Esophagus muscularis mucosa (tissue), 4 donors: ENCODE measurements at places on chromosomes 11 and 22. TPM values are rescaled to one million over a fixed set of nuclear protein-coding genes. Genes with fewer than 3 reads are reported as not detected.

DNA sequence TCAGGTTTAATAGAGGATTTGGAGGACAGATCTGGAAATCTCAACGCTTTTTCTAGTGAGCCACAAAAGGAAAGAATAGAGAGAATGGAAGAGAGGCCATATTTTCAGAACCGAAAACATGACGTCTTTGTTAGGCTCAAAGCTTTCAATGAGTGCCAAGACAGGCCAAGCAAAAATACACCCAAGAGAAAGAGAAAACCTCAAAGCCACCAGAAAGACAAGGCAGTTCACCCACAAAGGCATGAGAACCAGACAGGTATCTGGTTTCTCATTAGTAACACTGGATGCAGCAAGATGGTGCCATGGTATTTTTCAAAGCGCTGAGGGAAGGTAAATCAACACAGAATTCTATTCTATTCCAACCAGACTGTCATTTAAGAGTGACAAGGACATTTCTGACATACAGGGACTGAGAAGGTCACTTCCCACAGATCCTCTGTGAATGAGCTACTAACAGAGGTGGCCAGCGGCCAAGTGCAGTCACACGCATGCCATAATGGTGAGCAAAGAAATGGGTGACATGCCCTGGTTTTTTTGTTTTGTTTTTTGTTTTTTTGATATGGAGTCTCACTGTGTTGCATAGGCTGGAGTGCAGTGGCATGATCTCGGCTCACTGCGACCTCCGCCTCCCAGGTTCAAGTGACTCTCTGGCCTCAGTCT, 41.9 kb downstream of the TOLLIP start:
- no peak for DNase-seq
- H3K36me3 ChIP-seq = no peaks in the 10 kb centered on the region
- peaks cover 13% of the 10 kb centered on the region for H3K4me1 ChIP-seq
- no peak overlapping the region for H3K27ac ChIP-seq
- H3K4me3 ChIP-seq = no peak overlapping the region

DNA sequence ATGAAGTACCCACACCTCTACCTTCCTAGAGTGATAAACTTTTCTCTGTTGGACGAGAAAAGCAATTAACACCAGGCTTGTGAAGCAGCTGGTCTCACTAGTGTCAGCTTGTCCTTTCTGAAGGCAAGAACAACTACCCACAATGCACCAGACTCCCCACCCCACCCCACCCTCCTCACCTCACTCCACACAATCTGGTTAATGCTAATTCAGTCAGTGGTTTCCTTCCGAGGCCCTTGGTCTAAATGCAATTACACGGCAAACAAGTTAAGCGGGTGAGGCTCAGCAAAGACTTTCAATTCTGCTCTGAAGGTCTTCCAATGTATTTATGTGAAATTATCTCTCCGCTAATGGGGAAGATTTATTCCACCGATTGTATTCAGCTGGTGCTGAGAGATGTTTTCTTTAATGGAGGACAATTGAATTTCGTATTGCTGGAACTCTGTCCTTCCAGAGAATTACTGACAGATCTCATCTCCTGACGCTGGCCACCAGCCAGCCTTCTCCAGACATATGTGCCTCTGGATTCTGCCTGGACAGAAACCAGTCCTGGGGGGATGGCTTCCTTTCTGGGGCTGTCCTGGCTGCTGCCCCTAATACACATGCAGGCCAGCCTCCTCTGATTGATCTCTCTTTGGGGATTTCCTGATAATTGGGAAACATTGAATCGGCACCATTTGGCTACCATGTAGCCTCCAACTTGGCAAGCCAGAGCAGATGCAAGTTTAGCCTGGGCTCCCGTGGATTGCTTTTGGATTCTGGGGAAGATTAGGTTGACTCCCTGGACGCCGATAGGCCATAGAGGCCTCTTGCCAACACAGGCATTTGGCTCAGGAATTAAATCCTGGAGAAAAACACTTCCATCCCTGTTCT, 165.8 kb upstream of the NARS2 start:
- no peak overlapping the region for H3K27ac ChIP-seq
- DNase-seq = no peak
- H3K4me3 ChIP-seq = no peak overlapping the region
- H3K4me1 ChIP-seq = peaks cover 6% of the 10 kb centered on the region

DNA sequence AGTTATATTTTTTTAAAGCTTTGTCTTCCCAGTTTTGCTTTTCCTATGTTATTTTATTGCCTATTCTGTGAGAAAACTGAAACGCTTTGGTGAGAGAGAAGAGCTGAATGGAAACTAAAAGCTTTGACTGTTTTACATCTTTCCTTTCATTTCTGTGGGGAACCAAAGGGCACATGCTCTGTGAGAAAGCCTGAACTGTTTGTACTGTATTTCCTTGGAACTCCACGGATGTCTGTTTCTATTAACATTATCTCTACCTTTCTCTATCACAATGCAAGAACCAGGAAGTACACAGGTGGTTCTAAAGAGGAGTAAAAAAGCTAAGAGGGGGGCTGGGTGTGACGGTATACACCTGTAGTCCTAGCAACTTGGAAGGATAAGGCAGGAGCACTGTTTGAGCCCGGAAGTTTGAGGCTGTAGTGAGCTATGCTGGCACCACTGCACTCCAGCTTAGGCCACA, 43.8 kb downstream of the CELF1 start:
- H3K27me3 ChIP-seq = no peaks in the 10 kb centered on the region
- no peak overlapping the region for H3K4me3 ChIP-seq
- no peak for DNase-seq
- H3K36me3 ChIP-seq = no peaks in the 10 kb centered on the region
- peaks cover 84% of the 10 kb centered on the region for H3K4me1 ChIP-seq

GRCh38 chr11:118215262-118215661, 9.5 kb downstream of the JAML start:
- no peak for DNase-seq
- no peak overlapping the region for H3K27ac ChIP-seq
- no peaks in the 10 kb centered on the region for H3K36me3 ChIP-seq
- no peak overlapping the region for H3K4me3 ChIP-seq
- H3K27me3 ChIP-seq = no peaks in the 10 kb centered on the region

GRCh38 chr11:78277314-78277994, 88.7 kb downstream of the USP35 start:
- H3K36me3 ChIP-seq = peaks cover 20% of the 10 kb centered on the region
- no peak overlapping the region for H3K4me3 ChIP-seq
- no peaks in the 10 kb centered on the region for H3K27me3 ChIP-seq
- H3K4me1 ChIP-seq = no peaks in the 10 kb centered on the region
- H3K27ac ChIP-seq = no peak overlapping the region
- no peak for DNase-seq

GRCh38 chr11:64372802-64373597, 14.0 kb downstream of the RPS6KA4 start:
- H3K36me3 ChIP-seq = peaks cover 24% of the 10 kb centered on the region
- H3K4me1 ChIP-seq = no peaks in the 10 kb centered on the region
- no peaks in the 10 kb centered on the region for H3K27me3 ChIP-seq
- no peak for DNase-seq

GRCh38 chr11:93560199-93560932, 17.2 kb upstream of the SMCO4 start:
- no peak overlapping the region for H3K4me3 ChIP-seq
- no peaks in the 10 kb centered on the region for H3K27me3 ChIP-seq

GRCh38 chr11:80798174-80798573, 1357.3 kb upstream of the TENM4 start:
- H3K27ac ChIP-seq = no peak overlapping the region
- no peaks in the 10 kb centered on the region for H3K27me3 ChIP-seq
- no peak overlapping the region for H3K4me3 ChIP-seq
- DNase-seq = no peak

GRCh38 chr11:94417386-94417987, 16.3 kb upstream of the GPR83 start:
- no peaks in the 10 kb centered on the region for H3K27me3 ChIP-seq
- no peak overlapping the region for H3K27ac ChIP-seq
- DNase-seq = no peak
- no peak overlapping the region for H3K4me3 ChIP-seq
- H3K4me1 ChIP-seq = no peaks in the 10 kb centered on the region
- H3K36me3 ChIP-seq = peaks cover under 1% of the 10 kb centered on the region

DNA sequence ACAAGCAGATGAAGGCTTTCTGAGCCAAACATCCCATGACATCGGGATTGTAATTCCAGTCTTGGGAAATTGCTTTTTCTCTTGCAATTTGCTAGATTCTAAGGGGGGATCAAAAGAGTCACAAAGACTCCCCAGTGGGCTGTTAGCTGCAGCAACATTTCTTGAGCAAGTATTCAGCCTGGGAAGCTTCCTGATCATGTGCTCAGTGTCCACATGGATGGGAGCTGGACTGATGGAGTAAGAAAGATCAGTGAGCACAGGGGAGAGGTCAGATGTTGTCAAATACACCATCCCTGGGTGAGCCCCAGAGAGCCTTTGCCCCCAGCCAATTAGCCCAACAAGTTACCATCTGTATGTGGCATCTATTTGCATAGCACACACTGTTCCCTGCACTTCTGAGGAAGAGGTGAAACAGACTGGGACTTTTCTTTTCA, 10.2 kb upstream of the GRK3 start:
- H3K4me3 ChIP-seq = no peak overlapping the region
- H3K27me3 ChIP-seq = no peaks in the 10 kb centered on the region
- no peak for DNase-seq
- no peak overlapping the region for H3K27ac ChIP-seq
- no peaks in the 10 kb centered on the region for H3K4me1 ChIP-seq

DNA sequence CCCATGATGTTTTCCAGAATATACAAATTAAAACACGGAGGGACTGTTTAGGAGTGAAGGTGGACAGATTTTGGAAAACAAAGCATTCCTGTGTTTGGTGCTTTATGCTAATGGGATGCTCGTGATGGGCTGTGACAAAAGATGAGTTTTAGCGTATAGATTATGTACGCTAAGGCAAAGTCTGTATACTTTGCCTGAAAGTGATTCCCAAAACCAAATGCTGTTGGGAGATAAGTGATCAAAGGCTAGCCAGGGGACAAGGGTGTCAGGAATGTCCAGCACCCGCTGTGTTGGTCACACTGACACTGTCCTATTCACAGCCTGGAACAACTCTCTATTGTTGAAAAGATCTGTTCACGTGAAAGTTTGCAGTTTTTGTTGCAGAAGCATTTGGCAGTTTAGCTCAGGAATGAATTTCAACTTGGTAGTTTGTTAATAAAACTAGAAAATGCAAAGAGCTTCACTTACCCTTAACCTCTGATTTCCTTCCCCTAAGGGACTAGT, 1.5 kb downstream of the JAM3 start:
- DNase-seq = peak; percentile 75
- H3K27ac ChIP-seq = peak overlapping the region; percentile 94
- H3K36me3 ChIP-seq = no peaks in the 10 kb centered on the region
- H3K27me3 ChIP-seq = no peaks in the 10 kb centered on the region

GRCh38 chr22:44952863-44953746, 56.7 kb downstream of the PHF21B start:
- no peaks in the 10 kb centered on the region for H3K4me1 ChIP-seq
- no peaks in the 10 kb centered on the region for H3K36me3 ChIP-seq
- no peaks in the 10 kb centered on the region for H3K27me3 ChIP-seq
- no peak overlapping the region for H3K4me3 ChIP-seq

GRCh38 chr22:36149441-36149840, 11.1 kb downstream of the APOL3 start:
- peaks cover 32% of the 10 kb centered on the region for H3K36me3 ChIP-seq
- no peak overlapping the region for H3K4me3 ChIP-seq
- H3K27ac ChIP-seq = no peak overlapping the region
- H3K27me3 ChIP-seq = no peaks in the 10 kb centered on the region
- H3K4me1 ChIP-seq = peaks cover 68% of the 10 kb centered on the region
- no peak for DNase-seq

DNA sequence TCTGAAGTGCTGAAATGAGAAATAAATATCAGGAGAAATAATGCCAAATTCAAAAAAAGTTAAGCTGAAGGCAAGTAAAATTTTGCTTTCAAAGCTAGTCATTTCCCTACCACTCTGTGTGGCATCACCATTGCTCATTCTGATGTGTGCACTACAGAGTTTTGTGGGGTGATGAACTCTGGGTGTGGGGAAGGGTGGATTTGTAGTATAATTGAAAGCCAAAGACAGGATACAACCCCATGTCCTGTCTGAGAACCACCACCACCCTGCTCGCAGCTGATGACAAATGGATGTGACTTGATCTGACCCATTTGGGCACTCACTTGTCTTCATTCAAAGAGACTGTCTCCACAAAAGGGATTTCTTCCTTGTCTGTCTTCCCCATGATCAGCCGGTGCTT, 19.3 kb upstream of the TMEM9B start:
- no peak overlapping the region for H3K4me3 ChIP-seq
- H3K36me3 ChIP-seq = no peaks in the 10 kb centered on the region
- H3K27ac ChIP-seq = no peak overlapping the region
- DNase-seq = no peak
- H3K4me1 ChIP-seq = no peaks in the 10 kb centered on the region
- H3K27me3 ChIP-seq = no peaks in the 10 kb centered on the region

DNA sequence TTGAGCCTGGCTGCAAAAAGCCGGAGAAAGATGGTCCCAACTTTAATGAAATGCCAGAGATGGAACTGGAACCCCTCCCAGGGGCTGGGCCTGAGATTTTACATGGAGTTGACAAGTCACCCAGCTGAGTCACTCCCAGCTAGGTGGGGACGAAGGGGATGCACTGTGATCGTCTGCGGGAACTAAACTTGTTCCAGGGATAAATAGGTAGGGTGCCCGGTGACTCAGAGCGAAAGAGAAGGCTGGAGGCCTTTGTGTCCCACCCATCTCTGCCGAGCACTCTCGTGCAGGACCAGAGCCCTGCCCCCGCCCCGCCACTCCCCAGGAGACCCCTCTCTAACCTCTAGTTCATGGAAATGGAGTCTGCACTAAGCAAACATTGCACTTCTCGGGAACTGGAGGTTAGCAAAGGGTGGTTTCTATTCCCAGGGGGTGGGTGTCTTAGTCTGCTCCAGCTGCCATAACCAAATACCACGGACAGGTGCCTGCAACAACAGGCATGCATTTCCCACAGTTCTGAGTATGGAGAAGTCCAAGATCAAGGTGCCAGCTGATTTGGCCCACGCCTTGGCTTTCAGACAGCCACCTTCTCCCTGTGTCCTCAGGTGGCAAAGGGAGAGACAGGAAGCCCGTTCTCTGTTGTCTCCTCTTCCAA, 60.7 kb upstream of the FADD start:
- H3K27me3 ChIP-seq = no peaks in the 10 kb centered on the region
- peaks cover 13% of the 10 kb centered on the region for H3K4me1 ChIP-seq
- no peak for DNase-seq

Gene MUC5B
- total RNA-seq = not detected

Gene NLRP14
- total RNA-seq = not detected

Gene PAMR1
- total RNA-seq = 4.0 TPM

Gene ACR
- total RNA-seq = not detected

Gene CASP1
- total RNA-seq = 5.2 TPM

Gene GLB1L2
- 10.7 TPM for total RNA-seq
